ENCODE measurements at places on chromosomes 7 and 10.

GRCh38 chr10:119461380-119461779, 81.1 kb downstream of the RGS10 start:
- DNase-seq, result no peak

GRCh38 chr7:2566348-2566889, 7.6 kb downstream of the IQCE start:
- DNase-seq, result no peak

DNA sequence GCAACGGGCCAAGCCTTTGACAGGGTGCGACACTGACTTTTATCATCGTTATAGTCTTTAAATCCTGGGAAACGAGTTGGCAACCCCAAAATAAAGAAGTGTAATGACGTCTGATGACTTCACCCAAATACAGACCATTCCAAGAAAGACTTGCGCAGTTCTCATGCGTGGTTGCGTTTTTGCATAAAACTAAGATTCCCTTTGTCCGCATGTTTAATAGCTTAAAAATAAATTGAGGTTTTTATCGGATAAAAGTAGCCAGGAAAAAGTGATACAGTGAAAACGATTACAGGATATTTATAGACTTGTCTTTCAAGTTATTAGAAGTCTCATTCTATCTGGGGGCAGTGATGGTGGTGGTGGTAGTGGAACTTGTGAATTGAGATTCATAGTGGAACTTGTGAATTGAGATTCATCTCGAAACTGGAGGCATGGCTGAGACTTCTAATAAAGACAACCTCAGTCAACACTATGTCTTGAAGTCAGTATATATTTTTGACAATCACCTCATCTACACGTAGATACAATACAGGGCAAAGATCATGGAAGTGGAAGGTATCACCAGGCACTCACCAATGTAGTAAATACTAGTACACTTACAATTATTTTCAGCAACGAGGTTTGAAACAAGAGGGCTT, 1.2 kb upstream of the NAMPT start:
- peak; percentile 43 for DNase-seq

DNA sequence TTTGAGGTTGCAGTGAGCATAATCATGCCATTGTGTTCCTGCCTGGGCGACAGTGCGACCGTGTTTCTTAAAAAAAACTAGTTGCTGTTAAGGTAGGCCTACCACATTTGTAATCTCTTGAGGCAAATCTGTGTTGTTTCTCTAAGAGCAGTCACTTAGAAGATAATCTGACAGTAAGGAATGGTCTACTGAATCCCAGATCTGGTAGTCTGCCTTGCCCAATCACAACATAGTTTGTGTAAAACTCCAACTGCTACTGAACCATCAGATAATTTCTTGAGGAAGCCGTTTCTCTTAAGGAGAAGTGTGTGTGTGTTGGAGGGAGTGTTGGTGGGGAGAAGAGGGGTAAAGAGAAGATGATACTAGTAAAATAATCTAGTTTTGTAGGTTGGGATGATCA, 5.0 kb downstream of the NRF1 start:
- no peak for DNase-seq

DNA sequence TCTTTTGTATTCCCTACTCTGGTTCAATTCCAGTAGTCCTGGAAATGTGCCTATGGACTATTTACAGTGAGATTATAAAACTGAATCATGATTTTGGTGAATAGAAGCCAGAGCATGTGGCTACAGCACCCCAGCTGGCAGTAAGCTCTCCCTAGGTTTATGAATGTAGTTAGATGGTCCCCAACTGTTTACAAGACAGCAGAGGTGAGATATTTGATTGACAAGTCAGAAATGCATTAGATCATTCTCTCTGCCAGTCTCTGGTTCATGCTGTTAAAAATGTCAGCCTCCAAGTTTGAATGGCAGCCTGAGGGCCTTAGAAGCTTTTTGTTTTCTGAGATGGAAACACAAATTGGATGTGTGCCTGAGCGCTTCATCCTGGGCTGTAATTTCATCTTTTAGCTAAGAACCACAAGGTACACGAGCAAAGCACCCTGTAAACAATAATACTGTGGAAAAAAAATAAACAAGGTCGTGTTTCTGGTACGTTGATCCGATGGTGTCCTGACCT, 85.0 kb downstream of the BTRC start:
- DNase-seq, result no peak

- no peak for DNase-seq
These were observed 36.9 kb upstream of the GSDME start for GRCh38 chr7:24793982-24794648.

GRCh38 chr7:135602304-135602703, 44.6 kb downstream of the NUP205 start:
- no peak for DNase-seq

- DNase-seq, result no peak
These were observed 20.6 kb upstream of the TBXAS1 start for GRCh38 chr7:139808427-139808826.

- no peak for DNase-seq
These were observed 17.2 kb upstream of the SLC35B4 start for GRCh38 chr7:134333943-134334342.

DNA sequence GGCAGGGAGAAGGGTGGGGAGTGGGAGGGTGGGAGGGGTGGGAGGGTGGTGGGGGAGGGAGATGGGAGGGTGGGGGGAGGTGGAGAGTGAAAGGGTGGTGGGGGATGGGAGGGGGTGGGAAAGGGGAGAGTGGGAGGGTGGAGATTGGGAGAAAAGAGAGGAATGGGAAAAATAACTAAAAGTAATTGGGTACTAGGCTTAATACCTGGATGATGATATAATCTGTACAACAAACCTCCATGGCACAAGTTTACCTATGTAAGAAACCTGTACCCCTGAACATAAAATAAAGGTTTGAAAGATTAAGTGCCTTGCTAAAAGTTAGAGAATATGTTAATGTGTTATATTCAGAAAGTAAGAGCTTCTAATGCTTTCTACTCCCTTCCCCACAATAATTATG, 564.9 kb downstream of the CNTNAP2 start:
- no peak for DNase-seq

DNA sequence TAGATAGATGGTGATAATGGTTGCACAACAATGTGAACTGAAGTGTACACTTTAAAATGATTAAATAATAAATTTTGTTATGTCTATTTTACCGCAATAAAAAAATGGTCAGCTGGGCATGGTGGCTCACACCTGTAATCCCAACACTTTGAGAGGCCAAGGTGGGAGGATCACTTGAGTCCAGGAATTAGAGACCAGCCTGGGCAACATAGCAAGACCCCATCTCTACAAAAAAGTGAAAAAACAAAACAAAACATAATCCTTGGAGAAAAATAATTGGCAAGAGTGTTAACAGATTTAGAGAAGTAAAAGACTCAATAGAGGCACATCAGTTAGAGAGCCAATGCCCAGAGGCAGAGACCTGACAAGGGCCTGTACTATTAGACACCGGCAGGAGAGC, 9.9 kb upstream of the RPEL1 start:
- DNase-seq, result no peak

DNA sequence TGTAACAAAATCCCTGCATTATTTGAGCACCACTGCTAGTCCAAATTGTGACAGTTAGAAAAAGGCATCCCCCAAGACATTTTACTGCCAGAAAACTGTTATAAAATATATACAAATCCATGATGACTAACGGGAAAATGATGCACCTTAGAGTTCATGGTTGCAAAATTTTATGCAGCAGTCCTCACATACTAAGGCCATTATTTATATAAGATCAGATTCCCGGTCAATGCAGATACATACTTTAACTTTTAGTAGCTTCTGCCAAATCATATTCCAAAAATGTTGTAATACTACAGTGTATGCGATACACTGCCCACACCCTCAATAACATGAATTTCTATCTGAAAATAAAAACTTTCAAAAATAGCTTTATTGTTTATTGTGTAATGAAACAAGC, 239.9 kb upstream of the ZNF32 start:
- no peak for DNase-seq

DNA sequence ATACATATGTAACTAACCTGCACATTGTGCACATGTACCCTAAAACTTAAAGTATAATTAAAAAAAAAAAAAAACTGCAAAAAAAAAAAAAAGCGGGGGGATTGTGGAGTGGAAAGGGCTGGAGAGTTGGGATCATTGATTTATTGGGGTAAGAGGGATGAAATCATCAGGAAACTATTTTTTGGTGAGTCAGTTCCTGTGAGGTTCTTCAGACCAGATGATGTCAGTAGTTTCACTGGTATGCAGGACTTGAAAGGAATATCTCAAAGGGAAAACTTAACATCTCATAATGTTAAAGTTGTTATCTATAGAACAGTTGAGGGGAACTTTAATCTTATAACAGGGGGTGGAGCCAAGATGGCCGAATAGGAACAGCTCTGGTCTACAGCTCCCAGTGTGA, 32.6 kb upstream of the TECTB start:
- no peak for DNase-seq

GRCh38 chr7:143236408-143236990, 14.7 kb downstream of the TAS2R40 start:
- no peak for DNase-seq

- DNase-seq, result no peak
These were observed 4.9 kb downstream of the PRTFDC1 start for GRCh38 chr10:24947304-24948097.

- DNase-seq, result no peak
These were observed 221.3 kb upstream of the ZMIZ1 start for GRCh38 chr10:78847485-78847884.

DNA sequence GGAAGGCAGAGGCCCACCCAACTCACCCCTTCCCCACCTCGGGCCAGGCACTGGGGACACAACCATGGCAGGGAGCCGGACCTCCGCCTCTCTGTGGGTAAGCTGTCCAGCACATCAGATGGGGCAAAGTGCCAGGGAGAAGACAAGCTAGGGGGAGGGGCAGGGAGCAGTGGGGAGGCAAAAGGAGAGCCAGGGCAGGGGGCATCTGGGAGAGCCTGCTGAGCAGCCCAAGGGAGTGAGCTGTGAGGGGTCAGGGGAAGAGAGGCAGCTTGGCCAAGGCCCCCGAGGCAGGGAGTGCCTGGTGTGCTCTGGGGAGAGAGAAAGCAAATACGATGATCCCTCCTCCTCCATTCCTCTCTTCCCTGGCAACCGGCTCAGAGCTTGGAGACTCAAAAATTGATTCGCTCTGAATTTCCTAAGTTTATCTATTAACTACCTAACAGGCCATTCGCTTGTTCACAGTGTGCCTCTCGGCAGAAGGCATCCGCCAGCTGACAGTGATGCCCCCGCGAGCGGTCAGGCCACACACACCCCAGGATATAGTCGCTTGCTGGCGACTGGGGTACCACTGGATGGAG, 4.5 kb downstream of the CAMK2B start:
- no peak for DNase-seq

GRCh38 chr10:44005788-44006099, 357.1 kb upstream of the ZNF32 start:
- DNase-seq, result no peak

DNA sequence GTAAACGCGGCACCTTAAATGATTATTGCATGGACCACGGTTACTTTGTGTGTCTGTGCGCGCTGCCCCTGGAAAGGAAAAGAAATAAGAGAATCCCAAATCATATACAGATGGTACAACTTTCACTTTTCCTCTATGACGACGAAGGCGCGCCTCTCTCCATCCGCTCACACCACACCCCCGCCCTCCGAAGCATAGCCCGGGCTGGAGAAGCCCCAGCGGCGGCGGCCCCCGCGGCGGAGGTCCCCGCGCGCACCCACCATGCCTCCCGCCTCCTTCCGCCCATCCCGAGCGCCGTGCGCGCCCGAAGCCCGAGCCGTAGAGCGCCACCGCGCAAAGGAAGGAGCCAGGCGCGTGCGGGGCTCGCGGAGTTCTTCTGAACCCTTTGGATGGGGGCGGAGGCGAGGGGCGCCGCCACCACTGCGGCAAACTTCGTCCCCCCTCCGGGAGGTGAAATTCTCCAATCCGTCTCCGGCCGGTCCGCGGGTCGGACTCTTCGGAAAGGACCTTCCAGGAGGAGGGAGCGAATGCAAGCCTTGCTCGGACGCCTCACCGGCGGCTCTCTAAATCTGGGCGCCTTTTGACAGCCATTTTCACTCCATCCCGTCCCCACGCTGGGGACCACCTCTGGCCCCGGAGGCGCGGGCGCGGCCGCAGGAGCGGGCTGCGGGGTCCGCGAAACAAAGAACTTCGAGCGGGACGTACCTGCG, 588 bp downstream of the GLI3 start:
- DNase-seq, result no peak

- DNase-seq, result no peak
These were observed 6.8 kb upstream of the HECW1 start for GRCh38 chr7:43105521-43106120.

GRCh38 chr7:68067845-68068244, 1071.2 kb downstream of the TYW1 start:
- no peak for DNase-seq
